MV-4-11 (cell line): ENCODE measurements at places on chromosomes 2 and 18.

- DNase-seq = peak; percentile 98
Measured at GRCh38 chr2:29000481-29000880, 19.4 kb downstream of the TOGARAM2 start.

GRCh38 chr2:226585130-226585561 is 214.5 kb downstream of the IRS1 start:
- DNase-seq = no peak

- DNase-seq = peak; percentile 56
Measured at GRCh38 chr18:80247393-80247841, at the start of gene PARD6G. Gene PARD6G, minus strand, starts transcription at chr18:80247514. Its CDS starts 166 bp downstream, at chr18:80247348.

DNA sequence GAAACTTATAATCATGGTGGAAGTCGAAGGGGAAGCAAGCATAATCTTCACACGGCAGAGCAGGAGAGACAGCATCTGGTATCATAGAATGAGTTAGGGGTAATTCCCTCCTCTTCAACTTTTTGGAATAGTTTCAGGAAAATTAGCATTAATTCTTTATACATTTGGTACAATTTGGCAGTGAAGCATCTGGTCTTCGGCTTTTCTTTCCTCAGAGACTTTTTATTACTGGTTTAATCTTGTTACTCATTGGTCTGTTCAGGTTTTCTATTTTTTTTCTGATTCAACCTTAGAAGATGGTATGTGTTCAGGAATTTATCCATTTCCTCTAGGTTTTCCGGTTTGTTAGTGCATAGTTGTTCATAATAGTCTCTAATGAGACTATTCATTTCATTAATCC is 39.7 kb upstream of the ABCA12 start:
- DNase-seq = no peak

DNA sequence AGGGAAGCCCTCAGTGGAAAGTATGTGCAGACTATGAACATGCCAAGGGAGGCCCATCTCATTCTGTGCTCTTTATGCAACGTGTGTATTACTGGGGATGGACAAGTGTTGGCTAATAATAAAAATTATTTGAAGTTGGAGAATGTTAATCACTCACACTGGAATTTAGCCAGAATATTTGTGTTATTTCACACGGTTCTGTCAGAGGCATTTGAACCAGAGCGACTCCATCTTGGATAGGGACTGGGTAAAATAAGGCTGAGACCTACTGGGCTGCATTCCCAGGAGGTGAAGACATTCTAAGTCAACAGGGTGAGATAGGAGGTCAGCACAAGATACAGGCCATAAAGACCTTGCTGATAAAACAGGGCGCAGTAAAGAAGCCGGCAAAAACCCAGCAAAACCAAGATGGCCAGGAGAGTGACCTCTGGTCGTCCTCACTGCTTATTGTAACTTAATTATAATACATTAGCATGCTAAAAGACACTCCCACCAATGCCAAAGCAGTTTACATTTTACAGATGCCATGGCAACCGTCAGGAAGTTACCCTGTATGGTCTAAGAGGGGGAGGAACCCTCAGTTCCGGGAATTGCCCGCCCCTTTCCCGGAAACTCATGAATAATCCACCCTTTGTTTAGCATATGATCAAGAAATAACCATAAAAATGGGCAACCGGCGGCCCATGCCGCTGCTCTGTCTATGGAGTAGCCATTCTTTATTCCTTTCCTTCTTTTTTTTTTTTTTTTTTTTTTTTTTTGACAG is 2.6 kb upstream of the FZD5 start:
- DNase-seq = peak; percentile 68

- no peak for DNase-seq
Measured at GRCh38 chr18:76977684-76978232, 154.8 kb downstream of the MBP start.

DNA sequence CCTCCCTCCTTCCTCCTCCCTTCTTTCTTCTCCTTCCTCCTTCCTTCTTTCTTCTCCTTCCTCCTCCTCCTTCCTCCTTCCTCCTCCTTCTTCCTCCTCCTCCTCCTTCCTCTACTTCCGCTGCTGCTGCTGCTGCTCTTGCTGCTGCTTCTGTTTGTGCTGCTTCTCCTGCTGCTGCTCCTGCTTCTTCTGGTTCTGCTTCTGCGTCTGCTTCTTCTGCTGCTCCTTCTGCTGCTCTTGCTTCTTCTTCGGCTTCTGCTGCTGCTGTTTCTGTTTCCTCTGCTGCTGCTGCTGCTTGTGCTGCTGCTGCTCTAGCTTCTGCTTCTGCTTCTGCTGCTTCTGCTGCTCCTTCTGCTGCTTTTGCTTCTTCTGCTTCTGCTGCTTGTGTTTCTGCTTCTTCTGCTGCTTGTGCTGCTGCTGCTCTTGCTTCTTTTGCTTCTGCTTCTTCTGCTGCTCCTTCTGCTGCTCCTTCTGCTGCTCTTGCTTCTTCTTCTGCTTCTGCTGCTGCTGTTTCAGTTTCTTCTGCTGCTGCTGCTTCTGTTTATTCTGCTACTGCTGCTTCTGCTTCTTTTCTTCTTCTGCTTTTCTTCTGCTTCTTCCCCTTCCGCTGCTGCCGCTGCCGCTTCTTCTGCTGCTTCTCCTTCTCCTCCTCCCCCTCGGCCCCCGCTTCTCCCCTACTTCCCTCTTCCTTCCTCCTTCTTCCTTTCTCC is 8.6 kb downstream of the SNRNP27 start:
- peak; percentile 97 for DNase-seq

DNA sequence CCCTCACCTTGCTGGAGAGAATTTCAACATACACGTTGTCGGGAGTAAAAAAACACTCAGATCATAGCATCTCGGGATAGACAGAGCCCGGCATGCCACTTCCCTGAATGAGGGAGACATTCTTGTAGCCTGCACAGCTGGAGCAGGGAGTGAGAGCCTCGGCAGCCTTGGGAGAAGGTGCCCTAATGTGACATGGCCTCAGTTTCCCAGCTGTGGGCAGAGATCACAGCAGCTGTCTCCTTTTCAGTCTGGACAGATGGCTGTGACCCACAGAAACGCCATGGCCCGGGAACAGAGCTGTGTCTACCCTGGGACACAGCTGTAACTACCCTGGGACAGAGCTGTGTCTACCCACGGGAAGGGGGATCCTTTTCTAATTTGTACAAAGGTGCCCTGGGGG is 55.9 kb downstream of the HS1BP3 start:
- no peak for DNase-seq

DNA sequence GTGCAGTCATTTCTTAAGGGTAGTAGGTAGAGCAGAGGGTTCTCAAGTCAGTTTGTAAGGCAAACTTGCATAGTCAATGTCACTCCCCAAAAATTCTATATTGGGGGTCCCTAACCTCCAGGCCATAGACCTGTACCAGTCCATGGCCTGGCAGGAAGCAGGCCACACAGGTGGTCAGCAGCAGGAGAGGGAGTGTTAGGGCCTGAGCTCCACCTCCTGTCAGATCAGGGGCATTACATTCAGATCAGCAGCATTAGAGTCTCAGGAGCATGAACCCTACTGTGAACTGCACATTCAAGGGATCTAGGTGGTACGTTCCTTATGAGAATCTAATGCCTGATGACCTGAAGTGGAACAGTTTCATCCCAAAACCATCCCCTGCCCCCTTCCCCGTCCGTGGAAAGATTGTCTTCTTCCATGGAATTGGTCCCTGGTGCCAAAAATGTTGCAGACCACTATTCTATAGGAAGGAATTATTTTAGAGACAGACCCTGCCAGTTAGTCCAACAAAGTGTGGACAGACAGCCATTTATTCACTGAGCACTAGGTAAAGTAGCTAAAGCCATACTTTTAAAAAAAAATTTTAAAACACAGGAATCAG is 6.7 kb downstream of the COA5 start:
- DNase-seq = peak; percentile 14

GRCh38 chr18:26406854-26407517 is 141.4 kb downstream of the KCTD1 start:
- DNase-seq = no peak

- DNase-seq = no peak
Measured at GRCh38 chr2:240604939-240605716, 18.6 kb downstream of the CAPN10 start.
